Umbilical cord (tissue), 2 donors: ENCODE measurements at places on chromosomes 11 and 22.
A peak's percentile ranks its signal among the peaks of the same experiment; 100 is the strongest.

GRCh38 chr11:88300888-88301487 lies 36.5 kb downstream of the CTSC start:
- DNase-seq, result no peak

DNA sequence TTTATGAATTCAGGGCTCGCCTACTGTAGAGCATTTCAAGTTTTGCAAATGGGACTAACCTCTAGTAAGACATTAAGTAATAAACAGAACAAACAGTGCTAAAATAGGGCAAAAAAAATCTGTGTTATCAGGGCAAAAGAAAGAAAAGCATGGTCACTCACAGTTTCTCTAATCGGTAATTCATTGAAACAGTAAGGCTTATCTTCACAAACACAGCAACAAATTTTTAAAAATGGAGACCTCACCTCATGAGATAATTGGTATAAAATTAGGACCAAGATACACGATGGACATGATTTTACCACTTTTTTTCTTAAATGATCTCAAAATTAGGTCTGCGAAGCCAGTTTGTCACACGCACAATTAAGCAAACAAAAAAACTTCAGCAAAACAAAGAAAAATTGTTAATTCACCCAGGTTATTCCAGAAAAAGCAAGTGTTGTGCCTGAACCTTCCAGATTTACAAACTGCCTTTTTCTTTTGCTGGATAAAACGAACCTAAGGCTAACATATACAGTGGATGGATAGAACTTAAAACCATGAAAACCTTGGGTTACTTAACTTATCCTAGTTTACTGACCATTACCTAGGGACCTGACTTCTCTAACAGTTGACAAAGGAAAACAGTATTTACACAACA lies 1.4 kb downstream of the TMEM123 start:
- no peak for DNase-seq

GRCh38 chr11:77442394-77443053 lies 31.4 kb downstream of the PAK1 start:
- DNase-seq, result no peak

- DNase-seq, result peak; percentile 98
These were observed 23.1 kb downstream of the MICAL3 start for GRCh38 chr22:18001040-18001893.

- peak; percentile 52 for DNase-seq
These were observed 2.2 kb downstream of the PHF21B start for GRCh38 chr22:45007391-45008185.

DNA sequence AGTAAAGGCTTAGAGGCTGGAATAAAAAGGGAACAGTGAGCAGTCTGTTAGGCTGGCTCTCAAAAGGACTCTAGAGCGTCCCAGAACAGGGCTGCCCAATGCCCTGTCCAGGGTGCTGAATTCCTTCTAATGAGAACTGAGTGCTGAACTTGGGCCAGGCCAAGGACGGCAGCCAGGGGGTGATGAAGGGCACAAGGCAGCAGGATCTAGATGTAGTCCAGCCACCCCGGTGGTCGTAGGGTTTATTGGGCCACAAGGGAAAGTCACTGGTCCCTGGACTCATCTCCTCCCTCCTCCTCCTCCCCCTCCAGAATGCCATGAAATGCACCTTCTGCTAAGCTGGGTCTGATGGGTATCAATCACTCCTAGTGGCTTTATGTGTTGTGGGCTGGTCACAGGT lies 19.2 kb downstream of the NPTXR start:
- peak; percentile 85 for DNase-seq

GRCh38 chr22:47569389-47570299 lies 807.2 kb downstream of the TBC1D22A start:
- no peak for DNase-seq

DNA sequence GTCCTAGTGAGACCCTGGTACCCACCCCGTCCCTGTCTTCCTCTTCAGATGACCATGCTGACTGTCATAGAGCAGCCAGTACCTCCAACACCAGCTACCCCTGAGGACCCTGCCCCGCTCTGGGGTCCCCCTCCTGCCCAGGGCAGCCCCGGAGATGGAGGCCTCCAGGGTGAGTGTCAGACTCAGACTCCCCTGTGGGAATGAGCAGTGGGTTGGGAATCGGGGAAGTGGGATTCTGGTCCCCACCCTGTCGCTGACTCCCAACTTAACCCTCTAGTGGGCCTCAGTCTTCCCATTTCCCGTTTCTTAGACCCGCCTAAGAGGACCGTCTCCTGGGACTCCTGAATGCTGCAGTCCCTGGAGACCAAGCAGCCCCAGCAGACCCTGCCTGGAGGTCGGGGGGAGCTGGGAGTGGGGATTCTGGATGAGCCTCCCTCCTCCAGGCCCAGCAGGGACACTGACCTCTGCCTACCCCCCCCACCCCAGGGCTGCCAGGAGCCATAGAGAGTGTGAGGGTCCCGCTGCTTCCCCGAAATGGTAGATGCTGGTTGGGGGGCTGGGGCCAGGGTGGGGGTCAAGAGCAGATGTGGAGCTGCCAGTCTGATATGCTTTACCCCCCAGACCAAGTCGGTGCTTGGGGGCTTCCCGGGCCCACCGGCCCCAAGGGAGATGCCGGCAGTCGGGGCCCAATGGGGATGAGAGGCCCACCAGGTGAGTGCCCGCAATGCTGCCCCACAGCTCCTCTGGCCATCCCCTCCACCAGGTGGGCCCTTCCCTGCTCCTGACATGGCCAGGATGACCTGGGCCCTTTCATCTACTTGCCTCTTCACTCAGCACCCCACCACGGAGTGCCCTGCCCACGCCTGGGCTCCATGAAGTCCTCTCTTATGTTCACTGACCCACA lies 25.5 kb downstream of the EMID1 start:
- DNase-seq, result no peak

DNA sequence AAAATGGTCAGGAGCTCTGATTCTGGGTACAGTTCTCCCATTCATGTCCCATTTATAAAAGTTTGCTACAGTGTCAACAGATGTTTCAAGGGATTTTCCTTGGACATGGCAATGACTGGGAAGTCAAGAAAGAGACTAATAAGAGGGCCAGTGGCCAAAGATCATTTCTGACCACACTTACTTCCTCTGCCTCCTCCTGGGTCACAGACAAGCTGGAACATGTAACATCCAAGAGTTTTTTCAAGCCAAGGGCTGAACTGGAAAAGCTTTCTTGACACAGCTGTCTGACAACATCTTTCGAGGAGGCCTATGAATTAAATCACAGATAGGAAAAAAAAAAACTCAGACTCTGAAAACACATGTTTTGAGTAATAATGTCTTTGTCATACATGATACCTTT lies 8.7 kb downstream of the COMMD9 start:
- DNase-seq, result no peak
